ENCODE measurements at places on chromosomes 16 and 17. TPM values are rescaled to one million over a fixed set of nuclear protein-coding genes. Genes with fewer than 3 reads are reported as not detected.

The TIGD7 gene
- 8.8 TPM for total RNA-seq

DNA sequence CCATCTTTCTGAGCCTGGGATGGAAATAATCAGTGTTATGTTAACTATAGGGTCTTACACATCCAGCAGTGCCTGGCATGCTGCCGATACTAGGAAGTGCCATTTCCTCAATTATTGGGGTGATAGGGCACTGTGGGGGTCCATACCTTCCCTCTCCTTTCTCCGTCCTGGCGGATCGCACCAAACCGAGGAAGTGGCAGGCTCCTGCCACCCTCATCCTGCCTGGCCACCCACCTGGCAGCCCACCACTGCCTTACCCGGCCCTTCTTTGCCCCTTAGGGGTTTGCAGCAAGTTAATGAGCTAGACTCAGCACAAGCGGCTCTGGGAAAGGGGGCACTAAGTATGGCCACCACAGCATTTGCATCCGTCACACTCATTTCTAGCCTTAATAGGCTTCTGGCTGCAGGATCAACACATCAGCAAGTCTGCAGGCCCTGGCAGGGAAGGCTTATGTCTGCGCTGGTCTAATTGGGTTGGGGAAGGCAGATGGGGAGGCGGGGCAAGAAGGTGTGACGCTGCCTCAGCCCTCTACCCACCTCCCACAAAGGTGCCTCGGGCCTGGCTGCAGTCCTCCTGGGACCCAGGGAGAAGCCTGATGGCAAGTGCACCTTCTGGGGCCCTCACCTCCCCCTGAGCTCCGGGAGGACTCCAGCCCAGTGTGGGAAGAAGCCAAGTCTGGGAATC lies 28.6 kb downstream of the DCAKD start:
- H3K4me1 ChIP-seq, result no peaks in the 10 kb centered on the region
- no peak overlapping the region for H3K27ac ChIP-seq
- H3K4me3 ChIP-seq, result no peak overlapping the region
- no peaks in the 10 kb centered on the region for H3K27me3 ChIP-seq
- no peak for DNase-seq

The CFAP52 gene
- total RNA-seq, result not detected

The C17orf67 gene
- total RNA-seq, result 0.45 TPM

- no peaks in the 10 kb centered on the region for H3K4me1 ChIP-seq
- peaks cover 9% of the 10 kb centered on the region for H3K27me3 ChIP-seq
- H3K4me3 ChIP-seq, result peak overlapping the region; percentile 81
- no peak overlapping the region for H3K27ac ChIP-seq
- H3K36me3 ChIP-seq, result no peaks in the 10 kb centered on the region
- no peak for DNase-seq
Measured at GRCh38 chr16:10878328-10878643, 1.3 kb downstream of the CIITA start.

- no peaks in the 10 kb centered on the region for H3K27me3 ChIP-seq
- H3K4me1 ChIP-seq, result no peaks in the 10 kb centered on the region
- DNase-seq, result no peak
- H3K27ac ChIP-seq, result no peak overlapping the region
- H3K36me3 ChIP-seq, result no peaks in the 10 kb centered on the region
Measured at GRCh38 chr16:17305694-17306093, 165.1 kb downstream of the XYLT1 start.

The CACNG5 gene
- not detected for total RNA-seq

GRCh38 chr17:73165616-73166404 lies 1.0 kb downstream of the SSTR2 start:
- DNase-seq, result no peak
- H3K4me3 ChIP-seq, result peak overlapping the region; percentile 56
- H3K4me1 ChIP-seq, result peaks cover 30% of the 10 kb centered on the region
- H3K36me3 ChIP-seq, result no peaks in the 10 kb centered on the region
- H3K27me3 ChIP-seq, result peaks cover 7% of the 10 kb centered on the region

The CDH11 gene
- 11.9 TPM for total RNA-seq

The FBXL16 gene
- not detected for total RNA-seq

The SEZ6L2 gene
- 1.6 TPM for total RNA-seq

DNA sequence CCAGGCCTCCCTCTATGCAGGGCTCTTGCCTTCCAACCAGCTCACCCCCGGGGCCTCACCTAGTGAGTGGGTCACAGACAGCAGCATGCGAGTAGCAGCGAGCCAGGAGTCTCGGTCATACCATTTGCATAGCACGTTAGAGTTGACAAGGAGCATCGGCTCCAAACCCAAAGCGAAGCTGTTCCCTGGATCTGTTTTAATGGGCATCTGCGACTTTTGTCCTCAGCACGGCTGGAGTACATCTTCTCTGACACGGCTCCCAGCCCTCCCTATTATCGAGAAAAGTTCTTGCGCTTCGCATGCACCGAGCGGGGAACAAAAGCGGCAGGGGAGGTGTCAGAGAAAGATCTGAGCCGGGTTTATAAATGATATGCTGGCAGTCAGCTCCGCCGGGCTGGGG lies 253.3 kb downstream of the MAF start:
- DNase-seq, result no peak
- H3K4me1 ChIP-seq, result no peaks in the 10 kb centered on the region
- no peak overlapping the region for H3K4me3 ChIP-seq
- peaks cover 13% of the 10 kb centered on the region for H3K27me3 ChIP-seq
- H3K36me3 ChIP-seq, result no peaks in the 10 kb centered on the region
- H3K27ac ChIP-seq, result no peak overlapping the region

GRCh38 chr16:12440228-12440530 lies 363.5 kb downstream of the CPPED1 start:
- no peak overlapping the region for H3K4me3 ChIP-seq
- no peaks in the 10 kb centered on the region for H3K36me3 ChIP-seq

The KRTAP4-1 gene
- total RNA-seq, result not detected

The RPUSD1 gene
- total RNA-seq, result 9.8 TPM

- no peak overlapping the region for H3K27ac ChIP-seq
- H3K4me3 ChIP-seq, result no peak overlapping the region
- peak; percentile 60 for DNase-seq
Measured at GRCh38 chr17:1153795-1154546, 25.8 kb downstream of the ABR start.

The WNT3 gene
- total RNA-seq, result 2.2 TPM

The TXNL4B gene
- total RNA-seq, result 5.8 TPM

DNA sequence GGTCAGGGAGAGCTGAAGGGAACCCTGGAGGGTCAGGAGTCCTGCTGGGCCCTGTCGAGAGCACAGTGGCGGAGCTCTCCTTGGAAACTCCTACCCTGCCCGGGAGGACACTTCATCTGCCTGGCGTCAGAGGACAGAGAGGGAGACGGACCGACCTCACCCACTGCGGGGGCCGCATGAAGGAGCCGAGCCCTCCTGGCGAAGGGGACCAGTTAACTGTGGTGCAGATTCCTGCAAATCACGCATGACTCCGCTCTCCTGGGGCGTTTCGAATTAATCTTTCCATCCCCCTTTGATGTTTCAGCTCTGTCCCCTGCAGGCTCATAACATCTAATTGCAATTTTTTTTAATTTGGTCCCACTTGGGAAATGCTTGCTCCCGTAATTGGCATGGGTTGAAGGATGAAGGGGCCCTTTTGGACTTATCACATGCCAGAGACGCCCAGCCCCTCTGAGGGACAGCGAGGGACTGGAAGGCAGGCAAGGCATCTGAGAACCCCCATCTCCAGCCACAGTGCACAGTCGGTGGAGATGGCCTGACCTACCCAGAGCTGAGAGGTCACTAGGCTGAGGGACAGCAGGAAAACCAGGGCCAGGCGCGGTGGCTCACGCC lies 26.5 kb downstream of the RPH3AL start:
- H3K36me3 ChIP-seq, result peaks cover 10% of the 10 kb centered on the region
- no peak overlapping the region for H3K4me3 ChIP-seq
- DNase-seq, result no peak
- peaks cover 4% of the 10 kb centered on the region for H3K27me3 ChIP-seq

The FOXF1 gene
- total RNA-seq, result 0.14 TPM

DNA sequence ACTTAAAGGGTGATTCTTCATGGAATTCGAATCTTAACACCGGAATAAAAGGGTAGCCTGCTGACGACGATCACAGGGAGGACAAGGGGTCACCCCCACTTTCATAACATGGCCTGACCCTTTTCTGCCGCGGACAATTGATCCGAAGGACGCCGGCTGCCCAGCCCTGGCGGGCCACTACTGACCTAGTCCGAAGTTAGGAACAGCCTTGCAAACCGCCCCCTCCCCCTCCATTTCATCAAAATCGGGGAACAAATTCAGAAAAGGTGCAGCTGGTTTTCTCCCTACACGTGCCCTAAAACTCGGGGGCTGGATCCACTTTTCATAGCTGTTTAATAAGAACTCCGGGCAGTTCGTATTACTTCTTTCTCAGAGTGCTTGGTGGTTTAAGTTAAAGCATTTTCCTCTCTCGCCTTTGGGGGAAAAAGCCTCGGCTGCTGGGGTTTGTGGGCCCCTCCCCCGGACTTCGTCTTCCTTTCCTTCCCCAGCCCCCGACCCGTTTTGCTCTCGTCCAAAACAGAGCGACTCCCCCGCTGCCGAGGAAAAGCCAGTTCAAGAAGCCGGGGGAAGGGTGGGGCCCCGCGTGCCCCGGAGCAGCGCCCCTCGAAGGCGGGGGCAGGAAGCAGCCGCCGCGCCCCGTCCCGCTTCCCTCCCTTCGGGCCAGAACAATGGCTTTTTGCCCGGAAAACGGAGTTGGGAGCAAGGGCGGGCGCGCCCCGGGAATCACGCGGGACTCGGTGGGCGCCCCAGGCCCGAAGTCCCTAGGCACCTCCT lies 641 bp upstream of the CBX2 start:
- H3K4me1 ChIP-seq, result peaks cover 10% of the 10 kb centered on the region
- H3K36me3 ChIP-seq, result no peaks in the 10 kb centered on the region
- no peaks in the 10 kb centered on the region for H3K27me3 ChIP-seq
- H3K4me3 ChIP-seq, result peak overlapping the region; percentile 26
- peak; percentile 82 for DNase-seq

GRCh38 chr16:73321853-73322252 lies 273.9 kb upstream of the ZFHX3 start:
- no peak for DNase-seq
- no peak overlapping the region for H3K27ac ChIP-seq
- H3K4me3 ChIP-seq, result no peak overlapping the region
- H3K4me1 ChIP-seq, result no peaks in the 10 kb centered on the region

DNA sequence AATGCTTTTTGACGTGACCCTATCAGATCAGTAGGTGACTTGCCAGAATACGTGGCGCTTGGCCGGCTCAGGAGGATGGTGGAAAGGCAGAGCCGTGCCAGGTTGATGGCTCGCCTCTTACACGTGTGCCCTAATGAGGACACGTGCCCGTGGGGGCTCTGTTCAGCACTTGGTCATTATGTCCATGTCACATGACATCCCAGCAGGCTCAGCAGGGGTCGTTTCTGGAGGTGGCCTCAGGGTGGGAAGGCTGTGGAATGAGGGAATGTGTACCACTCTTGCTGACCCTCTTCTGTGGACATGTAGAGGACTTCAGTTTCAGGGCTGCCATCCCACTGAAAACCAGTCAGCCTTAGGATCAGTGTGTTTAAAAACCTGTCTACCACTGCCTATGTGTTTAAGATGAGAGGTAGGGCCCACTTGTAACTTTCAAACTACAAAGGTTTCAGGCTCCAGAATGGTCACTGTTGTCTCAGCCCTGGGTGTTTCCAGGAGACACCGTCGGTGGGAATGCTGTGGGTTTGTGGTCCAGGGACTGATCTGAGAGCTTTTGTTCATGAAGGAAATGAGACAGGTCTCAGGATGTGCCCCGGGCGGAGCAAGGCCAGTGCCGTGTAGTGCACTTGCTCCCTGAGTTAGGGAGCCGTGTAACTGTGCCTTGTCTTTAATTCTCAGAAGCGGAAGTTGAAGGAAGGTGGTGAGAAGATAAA lies 12.1 kb downstream of the UBN1 start:
- peak overlapping the region; percentile 22 for H3K27ac ChIP-seq
- DNase-seq, result no peak
- H3K27me3 ChIP-seq, result no peaks in the 10 kb centered on the region
- peaks cover 30% of the 10 kb centered on the region for H3K36me3 ChIP-seq

DNA sequence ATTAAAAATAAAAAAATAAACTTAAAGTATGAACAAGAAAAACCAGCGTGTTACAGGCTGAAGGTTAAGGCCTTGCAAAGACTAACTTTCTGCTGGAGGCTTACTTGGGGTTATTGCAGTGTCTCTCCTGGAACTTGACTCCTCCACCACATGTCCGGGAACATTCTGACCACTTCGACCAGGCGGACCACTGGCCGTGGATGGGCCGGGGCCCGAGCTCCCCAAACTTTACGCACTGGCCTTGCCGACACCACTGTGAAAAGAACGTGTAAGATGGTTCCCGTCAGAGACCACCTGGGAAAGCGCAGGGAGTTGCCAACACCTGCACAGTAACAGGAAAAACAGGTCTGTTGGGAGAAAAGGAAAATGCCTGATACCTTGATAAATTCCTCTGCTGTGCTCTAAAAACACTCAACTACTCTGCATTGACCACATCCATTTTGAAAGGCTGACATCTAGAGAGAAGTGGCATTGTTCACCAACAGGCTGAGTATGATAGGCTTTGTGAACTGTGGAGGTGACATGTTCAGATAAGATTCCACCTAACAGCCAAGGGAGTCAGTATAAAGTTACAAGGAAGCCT lies 99.1 kb downstream of the ADAMTS18 start:
- H3K36me3 ChIP-seq, result no peaks in the 10 kb centered on the region
- no peak overlapping the region for H3K27ac ChIP-seq
- no peak for DNase-seq
- no peaks in the 10 kb centered on the region for H3K27me3 ChIP-seq
- no peak overlapping the region for H3K4me3 ChIP-seq
- no peaks in the 10 kb centered on the region for H3K4me1 ChIP-seq

DNA sequence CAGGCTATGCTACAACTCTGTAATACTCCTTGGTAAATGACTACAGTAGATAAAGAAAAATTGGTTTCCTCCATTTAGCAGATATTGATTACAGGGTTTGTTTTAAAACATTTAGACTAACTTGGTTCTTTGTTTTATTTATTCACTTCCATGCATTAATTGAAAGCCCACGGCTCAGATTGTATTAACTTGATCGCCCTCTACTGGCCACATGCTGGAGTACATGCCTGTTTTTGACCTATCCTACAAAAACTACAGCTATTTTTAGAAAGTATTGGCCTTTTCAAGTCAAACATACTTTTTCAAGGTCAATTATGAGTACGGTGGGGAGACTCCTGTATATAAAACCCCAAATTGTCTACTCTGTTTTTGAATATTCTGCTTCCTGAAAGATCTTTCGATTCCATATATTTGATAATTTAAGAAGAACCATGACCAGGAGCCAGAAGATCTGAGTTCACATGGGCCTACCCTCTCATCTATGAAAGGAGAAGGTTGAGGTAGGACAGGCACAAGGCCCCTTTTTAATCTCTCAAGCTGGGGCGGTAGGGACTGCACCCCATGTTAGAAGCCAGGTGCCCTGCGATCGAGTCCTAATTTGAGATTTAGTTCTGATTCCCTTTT lies 51.8 kb downstream of the CA10 start:
- H3K27ac ChIP-seq, result no peak overlapping the region
- no peaks in the 10 kb centered on the region for H3K4me1 ChIP-seq
- H3K36me3 ChIP-seq, result no peaks in the 10 kb centered on the region
- DNase-seq, result no peak
- H3K4me3 ChIP-seq, result no peak overlapping the region

The PAQR4 gene
- total RNA-seq, result 16.3 TPM

The MYH13 gene
- not detected for total RNA-seq

The SPATA33 gene
- total RNA-seq, result 0.94 TPM

GRCh38 chr17:55140809-55141208 lies 124.0 kb upstream of the HLF start:
- no peaks in the 10 kb centered on the region for H3K4me1 ChIP-seq
- no peak for DNase-seq
- H3K4me3 ChIP-seq, result no peak overlapping the region
- peaks cover 8% of the 10 kb centered on the region for H3K36me3 ChIP-seq
- no peaks in the 10 kb centered on the region for H3K27me3 ChIP-seq
- H3K27ac ChIP-seq, result no peak overlapping the region

GRCh38 chr16:24969071-24969470 lies 46.1 kb downstream of the ARHGAP17 start:
- DNase-seq, result no peak
- H3K27me3 ChIP-seq, result no peaks in the 10 kb centered on the region
- H3K36me3 ChIP-seq, result peaks cover 96% of the 10 kb centered on the region
- no peak overlapping the region for H3K27ac ChIP-seq
- H3K4me3 ChIP-seq, result no peak overlapping the region
